Stimulated activated CD8-positive, alpha-beta memory T cell treated with anti-CD3 and anti-CD28 coated beads, Interleukin-7, amount 100 ng/mL, for 1 hour (primary cell): ENCODE measurements at places on chromosomes 12 and 14.

DNA sequence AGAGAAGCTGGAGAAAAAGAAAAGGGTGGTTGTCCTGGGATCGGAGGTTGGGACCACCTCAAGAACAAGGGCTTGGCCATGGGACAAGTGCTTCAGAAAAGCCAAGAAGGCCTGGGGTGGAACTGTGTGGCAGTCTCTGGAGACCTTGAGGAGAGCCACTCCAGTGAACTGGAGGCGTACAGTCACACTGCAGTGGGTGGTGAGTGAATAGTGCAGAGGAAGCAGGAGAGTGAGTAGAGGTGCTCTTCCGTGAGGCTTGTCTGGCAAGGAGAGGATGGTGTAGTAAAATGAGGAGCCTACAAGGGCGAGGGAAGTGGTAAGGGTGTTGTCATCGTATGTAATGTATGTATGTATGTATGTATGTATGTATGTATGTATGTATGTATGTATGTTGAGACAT lies 20.9 kb downstream of the RASSF3 start:
- no peak for DNase-seq

DNA sequence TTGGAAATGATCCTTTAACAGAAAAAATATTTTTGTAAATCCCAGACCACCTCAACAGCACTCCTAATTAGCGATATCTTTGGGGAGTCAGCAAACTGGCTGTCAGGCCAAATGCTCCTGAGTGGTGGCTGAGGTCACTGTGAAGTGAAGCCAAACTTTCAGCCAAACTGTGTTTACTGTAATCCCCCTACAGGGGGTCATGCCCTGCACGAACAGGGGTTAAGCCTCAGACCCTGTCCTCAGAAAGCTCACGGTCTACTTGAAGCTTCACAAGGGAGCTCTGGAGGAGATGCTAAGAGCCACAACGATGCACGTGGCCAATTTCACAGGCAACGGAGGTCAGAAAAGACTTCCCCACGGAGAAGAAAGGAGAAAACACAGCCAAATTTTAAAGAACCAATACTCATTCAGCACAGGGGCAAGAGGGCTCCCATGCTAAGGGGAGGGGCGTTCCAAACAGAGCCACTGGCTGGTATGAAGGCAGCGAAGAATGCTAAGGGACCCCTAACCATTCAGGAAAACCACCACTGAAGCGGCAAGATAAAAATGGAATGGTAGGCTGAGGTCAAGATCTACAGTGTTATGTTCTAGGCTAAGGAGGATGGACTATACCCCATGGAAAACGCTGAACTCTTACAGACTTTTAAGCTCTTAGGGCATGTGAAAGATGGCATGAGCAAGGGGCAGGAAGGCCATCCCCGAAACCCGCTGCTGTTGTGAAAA lies 105.4 kb downstream of the ITPR2 start:
- DNase-seq: no peak

DNA sequence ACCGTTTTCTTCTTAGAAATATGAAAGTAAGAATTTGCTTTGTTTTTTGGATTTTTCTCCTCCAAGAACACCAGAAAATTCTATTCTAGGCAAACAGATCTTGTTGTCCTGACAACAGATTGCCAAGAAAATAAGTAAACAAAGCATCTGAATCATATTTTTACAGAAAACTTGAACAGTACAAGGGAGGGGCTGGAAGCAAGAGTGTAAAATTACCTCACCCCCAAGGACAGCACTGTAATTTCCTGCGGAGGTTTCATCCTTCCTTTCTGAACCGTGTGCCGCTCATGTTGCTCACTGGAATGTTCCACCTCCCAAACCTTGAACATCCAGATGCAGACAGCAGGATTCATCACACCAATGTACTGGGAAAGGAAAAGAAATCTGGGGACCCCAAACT lies 5.4 kb upstream of the CAMKK2 start:
- no peak for DNase-seq

- peak; percentile 5 for DNase-seq
Measured at GRCh38 chr12:91355150-91356006, 172.8 kb upstream of the DCN start.

GRCh38 chr12:131628023-131628740 lies 82.7 kb upstream of the SFSWAP start:
- DNase-seq: no peak

DNA sequence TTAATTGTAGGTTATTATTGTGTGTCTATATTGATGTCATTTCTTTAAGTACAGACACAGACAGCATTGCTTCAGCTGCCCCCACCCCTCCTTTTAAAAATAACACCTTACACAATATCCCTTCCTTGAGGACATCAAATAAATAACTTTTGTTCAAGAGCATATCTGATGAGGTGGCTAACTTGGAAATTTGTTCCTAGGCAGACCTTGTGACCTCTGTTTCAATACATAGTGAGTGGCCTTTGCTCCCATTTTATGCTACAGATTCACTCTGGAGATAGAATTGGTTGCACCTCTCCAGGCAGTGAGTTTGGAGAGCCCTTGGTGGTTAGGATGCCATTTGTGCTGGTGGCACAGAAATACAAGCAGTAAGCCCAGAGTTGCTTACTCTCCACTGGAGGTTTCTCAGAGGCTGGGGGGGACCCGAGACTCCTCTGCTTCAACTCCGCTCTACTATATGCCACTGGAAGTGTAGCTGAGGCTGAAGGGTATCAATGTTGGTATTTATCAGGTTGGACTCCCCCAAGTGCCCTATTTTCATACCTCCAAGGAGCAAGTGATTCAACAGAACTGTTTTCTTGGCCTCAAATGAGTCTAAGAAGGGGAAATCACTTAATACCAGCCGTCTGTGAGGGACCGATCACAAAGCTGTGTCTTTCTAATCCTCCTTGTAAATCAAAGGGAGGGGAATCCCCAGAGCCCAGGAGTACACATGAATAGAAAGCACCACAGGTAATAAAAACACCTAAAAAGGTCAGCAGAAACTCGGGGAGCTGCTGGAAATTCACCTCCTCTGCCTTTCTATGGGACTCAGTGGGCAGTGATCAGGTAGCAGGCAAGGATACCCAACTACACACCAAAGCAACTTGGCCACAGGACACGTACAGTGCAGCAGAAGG lies 463.1 kb downstream of the RAD51B start:
- DNase-seq: no peak

GRCh38 chr14:50354527-50354926 lies 42.2 kb downstream of the CDKL1 start:
- no peak for DNase-seq

DNA sequence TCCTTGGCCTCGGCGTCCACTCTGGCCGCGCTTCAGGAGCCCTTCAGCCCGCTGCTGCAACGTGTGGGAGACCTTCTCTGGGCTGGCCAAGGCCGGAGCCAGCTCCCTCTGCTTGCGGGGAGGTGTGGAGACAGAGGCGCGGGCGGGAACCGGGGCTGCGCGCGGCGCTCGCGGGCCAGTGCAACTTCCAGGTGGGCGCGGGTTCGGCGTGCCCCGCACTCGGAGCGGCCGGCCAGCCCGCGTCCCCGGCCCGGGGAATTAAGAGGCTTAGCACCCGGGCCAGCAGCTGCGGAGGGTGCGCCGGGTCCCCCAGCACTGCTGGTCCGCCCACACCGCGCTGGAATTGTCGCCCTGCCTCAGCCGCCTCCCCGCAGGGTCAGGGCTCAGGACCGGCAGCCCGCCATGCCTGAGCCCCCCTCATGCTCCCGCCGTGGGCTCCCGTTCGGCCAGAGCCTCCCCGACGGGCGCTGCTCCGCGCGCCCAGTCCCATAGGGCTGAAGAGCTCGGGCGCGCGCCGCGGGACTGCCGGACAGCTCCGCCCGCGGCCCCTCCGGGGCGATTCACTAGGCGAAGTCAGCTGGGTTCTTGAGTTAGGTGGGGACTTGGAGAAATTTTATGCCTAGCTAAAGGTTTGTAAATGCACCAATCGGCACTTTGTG lies 673.9 kb downstream of the SLC16A7 start:
- DNase-seq: no peak

DNA sequence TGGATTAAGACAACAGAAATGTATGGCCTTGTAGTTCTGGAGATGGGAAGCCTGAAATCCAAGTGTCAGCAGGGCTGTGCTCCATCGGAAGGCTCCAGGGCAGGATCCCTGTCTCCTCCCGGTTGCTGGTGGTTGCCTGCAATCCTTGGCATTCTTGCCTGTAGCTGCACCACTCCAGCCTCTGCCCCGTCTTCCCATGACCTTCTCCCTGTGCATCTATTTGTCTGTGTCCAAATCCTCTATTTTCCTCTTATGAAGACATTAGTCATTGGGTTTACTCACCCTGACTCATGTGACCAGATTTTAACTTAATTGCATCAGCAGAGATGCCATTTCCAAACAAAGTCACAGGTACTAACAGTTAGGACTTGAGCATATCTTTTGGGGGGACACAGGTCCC lies 15.1 kb downstream of the TUNAR start:
- DNase-seq: no peak
